Small intestine (tissue), 16 donors: ENCODE measurements at places on chromosomes 1 and 21. TPM values are rescaled to one million over a fixed set of nuclear protein-coding genes. Genes with fewer than 3 reads are reported as not detected.

DUSP12 gene
- 28.9 TPM for polyA plus RNA-seq

LIN28A gene
- not detected for polyA plus RNA-seq

LMX1A gene
- polyA plus RNA-seq: 0.45 TPM

CXADR gene
- 12.5 TPM for polyA plus RNA-seq

KIF21B gene
- polyA plus RNA-seq: 0.89 TPM

GRCh38 chr21:45156459-45156858 is 82.1 kb downstream of the ADARB1 start:
- H3K27me3 ChIP-seq: no peaks in the 10 kb centered on the region
- no peaks in the 10 kb centered on the region for H3K36me3 ChIP-seq
- DNase-seq: no peak
- H3K4me3 ChIP-seq: no peak overlapping the region
- no peaks in the 10 kb centered on the region for H3K4me1 ChIP-seq

DNA sequence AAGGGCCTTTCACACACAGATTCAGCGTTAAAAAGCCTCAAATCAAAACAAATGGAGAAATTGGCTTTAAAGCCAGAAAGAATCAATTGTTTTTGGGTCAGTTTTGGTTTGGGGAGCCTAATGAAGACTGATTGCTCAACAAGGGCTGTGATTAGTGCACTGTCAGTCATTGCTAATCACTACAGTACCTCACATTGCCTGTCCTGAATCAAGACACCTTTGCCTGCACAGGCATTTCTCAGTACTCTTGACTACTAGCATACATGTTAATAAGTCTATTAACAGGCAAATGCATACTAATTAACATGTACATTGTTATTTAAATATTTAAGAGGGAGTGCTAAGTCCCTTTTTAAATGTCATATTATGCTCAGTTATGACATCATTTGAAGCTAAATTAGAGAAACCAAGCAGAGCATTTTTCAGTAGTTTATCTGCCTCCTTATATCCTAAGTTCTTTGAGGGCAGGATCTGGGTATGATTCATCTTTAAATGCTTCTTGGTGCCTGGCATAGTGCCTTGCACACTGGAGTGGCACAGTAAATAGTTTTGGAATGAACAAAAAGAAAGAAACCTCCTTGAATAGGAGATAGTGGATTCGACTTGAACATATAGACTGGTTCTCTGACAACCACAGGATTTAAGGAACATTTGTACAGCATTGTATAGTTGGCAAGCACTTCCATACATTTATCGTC is 25.8 kb upstream of the CCN1 start:
- H3K27me3 ChIP-seq: no peaks in the 10 kb centered on the region
- DNase-seq: no peak
- H3K4me1 ChIP-seq: no peaks in the 10 kb centered on the region

- H3K4me3 ChIP-seq: no peak overlapping the region
- no peak for DNase-seq
- no peaks in the 10 kb centered on the region for H3K36me3 ChIP-seq
- H3K27me3 ChIP-seq: peaks cover 4% of the 10 kb centered on the region
- H3K27ac ChIP-seq: no peak overlapping the region
Measured at GRCh38 chr1:101291562-101292380, 55.0 kb downstream of the S1PR1 start.

DNA sequence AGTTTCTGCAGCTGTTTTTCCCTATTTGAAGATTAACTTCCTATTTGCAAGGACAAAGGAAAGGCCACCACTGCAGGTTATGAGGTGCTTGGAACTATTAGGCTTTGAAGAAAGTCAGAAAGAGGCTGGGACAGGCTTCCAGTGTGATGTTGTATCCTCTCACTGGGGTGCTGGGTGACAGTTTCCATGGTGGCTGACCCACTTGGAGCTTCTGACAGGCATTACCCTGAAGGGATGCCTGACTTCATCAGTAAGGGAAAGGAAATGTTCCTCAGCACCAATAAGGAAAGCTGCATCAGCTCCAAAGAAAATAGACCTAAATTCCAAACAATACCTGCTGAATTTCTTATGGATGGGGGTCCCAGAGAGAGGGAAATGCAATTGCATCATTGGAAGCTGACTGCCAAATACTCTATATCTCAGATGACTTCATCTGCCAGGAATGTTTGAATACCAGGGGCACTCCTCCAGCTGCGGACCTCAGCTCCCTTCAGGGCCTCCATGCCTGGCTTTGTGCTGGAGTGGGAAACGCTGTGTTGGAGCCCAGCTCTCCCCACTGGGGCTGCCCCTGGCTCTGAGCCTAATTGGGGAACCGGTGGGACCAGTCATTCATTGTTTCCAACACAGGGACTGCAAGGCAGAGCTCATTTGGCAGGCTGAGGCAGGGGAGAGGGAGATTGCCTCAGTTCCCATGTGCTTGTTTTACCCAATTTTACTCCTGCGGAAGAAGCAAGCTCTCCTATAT is 76.6 kb downstream of the RGL1 start:
- H3K27ac ChIP-seq: peak overlapping the region; percentile 57
- H3K4me1 ChIP-seq: peaks cover 15% of the 10 kb centered on the region

GRCh38 chr1:150979092-150980056 is 2.7 kb upstream of the ANXA9 start:
- no peak overlapping the region for H3K27ac ChIP-seq
- no peak overlapping the region for H3K4me3 ChIP-seq

DNA sequence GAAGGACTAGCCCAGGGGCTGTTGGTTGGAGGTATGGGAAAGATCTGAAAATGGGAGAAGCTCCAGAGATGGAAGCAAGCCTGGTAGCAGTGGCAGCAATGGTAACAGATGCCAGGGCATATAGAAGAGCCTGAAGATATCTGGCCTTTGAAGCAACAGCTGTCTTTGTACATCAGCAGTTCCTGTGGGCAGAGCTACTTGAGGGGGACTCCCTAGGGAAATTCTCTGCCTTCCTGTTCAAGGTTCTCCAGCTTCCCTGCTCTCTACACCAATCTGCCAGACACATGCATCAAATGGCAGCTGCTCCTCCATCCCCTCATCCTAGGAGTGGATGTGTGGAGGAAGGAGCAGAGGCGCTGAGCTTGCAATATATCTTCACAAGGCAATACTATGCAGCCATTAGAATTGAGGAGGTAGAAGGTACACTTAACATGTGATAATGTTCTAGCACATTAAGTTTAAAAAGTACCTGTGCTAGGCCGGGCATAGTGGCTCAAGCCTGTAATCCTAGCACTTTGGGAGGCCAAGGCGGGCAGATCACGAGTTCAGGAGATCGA is 2.2 kb downstream of the TMEM35B start:
- H3K4me1 ChIP-seq: peaks cover 14% of the 10 kb centered on the region
- no peak overlapping the region for H3K4me3 ChIP-seq
- H3K36me3 ChIP-seq: peaks cover 7% of the 10 kb centered on the region
- no peak for DNase-seq
- no peak overlapping the region for H3K27ac ChIP-seq
- no peaks in the 10 kb centered on the region for H3K27me3 ChIP-seq

GRCh38 chr1:39006726-39007645 is 15.9 kb downstream of the AKIRIN1 start:
- peaks cover 19% of the 10 kb centered on the region for H3K36me3 ChIP-seq
- DNase-seq: no peak
- no peaks in the 10 kb centered on the region for H3K27me3 ChIP-seq

- no peak overlapping the region for H3K27ac ChIP-seq
- no peaks in the 10 kb centered on the region for H3K27me3 ChIP-seq
- no peaks in the 10 kb centered on the region for H3K4me1 ChIP-seq
- no peak for DNase-seq
- H3K36me3 ChIP-seq: no peaks in the 10 kb centered on the region
Measured at GRCh38 chr1:241007668-241008067, 349.3 kb downstream of the RGS7 start.

- no peaks in the 10 kb centered on the region for H3K27me3 ChIP-seq
- H3K36me3 ChIP-seq: no peaks in the 10 kb centered on the region
- H3K4me3 ChIP-seq: no peak overlapping the region
- no peaks in the 10 kb centered on the region for H3K4me1 ChIP-seq
- no peak overlapping the region for H3K27ac ChIP-seq
- no peak for DNase-seq
Measured at GRCh38 chr1:11169202-11169601, 20.0 kb upstream of the ANGPTL7 start.

DNA sequence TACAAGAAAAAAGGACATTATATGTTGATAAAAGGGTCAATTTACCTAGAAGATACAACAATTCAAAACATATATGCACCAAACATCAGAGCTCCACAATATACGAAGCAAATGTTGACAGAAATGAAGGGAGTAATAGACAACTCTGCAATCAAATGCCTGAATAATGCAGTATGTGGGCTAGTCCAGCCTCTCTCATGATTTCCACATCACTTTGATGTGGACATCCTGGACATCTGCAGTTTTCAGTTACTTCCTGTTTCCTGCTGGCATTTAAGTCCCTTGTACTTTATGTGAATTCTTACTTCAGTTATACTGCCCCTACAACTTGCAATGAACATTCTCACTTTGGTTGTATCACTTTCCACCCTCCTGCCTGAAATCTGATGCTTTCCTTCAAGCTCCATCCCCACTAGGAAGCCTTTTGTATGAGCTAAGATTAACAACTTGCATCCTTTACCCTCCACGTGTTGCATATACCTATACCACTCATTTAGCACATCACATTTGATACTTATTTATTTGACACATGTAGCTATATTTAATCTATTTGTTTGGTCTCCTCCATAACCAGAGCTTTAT is 36.7 kb downstream of the DISC1 start:
- no peak overlapping the region for H3K27ac ChIP-seq
- no peak for DNase-seq
- H3K36me3 ChIP-seq: no peaks in the 10 kb centered on the region

DNA sequence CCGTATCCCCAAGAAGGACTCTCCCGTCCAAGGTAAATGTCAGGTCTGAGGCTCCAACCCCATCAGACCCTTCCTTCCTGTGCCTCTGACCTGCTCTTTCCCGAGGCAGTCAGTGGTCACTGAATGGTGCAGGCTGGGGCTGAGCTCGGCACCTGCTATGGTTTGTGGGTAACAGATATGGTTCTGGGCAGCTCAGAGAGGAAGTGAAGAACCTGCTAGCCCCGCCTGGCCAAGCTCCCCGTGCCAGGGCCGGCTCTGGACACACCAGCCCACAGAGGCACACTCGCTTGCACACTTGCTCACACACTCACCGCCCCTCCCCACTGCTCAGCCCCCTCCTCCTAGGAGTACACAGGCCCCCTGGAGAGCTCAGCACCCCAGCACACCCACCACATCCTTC is 16.4 kb downstream of the NCMAP start:
- H3K4me3 ChIP-seq: no peak overlapping the region
- H3K36me3 ChIP-seq: no peaks in the 10 kb centered on the region
- no peak overlapping the region for H3K27ac ChIP-seq
- H3K4me1 ChIP-seq: no peaks in the 10 kb centered on the region

DNA sequence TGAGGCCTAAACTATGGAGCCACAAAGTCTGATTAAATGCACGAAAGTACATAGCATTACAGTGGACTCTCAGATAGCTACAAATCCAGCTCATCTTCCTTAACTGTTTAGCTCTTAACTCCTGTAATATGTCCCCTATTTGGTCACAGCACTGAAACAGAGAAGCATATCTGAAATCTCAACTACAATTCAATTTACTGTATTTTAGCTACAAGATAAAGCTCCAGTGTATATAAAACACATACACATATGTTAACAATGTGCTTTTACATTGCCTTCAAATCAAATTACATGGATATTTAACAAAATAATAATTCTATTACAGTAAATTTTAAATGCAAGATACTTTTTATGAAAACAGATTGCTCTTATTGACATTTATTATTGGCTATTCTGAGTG is 849.3 kb upstream of the PRMT6 start:
- no peaks in the 10 kb centered on the region for H3K27me3 ChIP-seq
- H3K27ac ChIP-seq: no peak overlapping the region
- H3K4me1 ChIP-seq: no peaks in the 10 kb centered on the region
- H3K36me3 ChIP-seq: no peaks in the 10 kb centered on the region

- no peaks in the 10 kb centered on the region for H3K27me3 ChIP-seq
- no peak overlapping the region for H3K4me3 ChIP-seq
- no peaks in the 10 kb centered on the region for H3K36me3 ChIP-seq
- H3K27ac ChIP-seq: no peak overlapping the region
- no peaks in the 10 kb centered on the region for H3K4me1 ChIP-seq
Measured at GRCh38 chr1:214029796-214030195, 42.0 kb downstream of the PROX1 start.

DNA sequence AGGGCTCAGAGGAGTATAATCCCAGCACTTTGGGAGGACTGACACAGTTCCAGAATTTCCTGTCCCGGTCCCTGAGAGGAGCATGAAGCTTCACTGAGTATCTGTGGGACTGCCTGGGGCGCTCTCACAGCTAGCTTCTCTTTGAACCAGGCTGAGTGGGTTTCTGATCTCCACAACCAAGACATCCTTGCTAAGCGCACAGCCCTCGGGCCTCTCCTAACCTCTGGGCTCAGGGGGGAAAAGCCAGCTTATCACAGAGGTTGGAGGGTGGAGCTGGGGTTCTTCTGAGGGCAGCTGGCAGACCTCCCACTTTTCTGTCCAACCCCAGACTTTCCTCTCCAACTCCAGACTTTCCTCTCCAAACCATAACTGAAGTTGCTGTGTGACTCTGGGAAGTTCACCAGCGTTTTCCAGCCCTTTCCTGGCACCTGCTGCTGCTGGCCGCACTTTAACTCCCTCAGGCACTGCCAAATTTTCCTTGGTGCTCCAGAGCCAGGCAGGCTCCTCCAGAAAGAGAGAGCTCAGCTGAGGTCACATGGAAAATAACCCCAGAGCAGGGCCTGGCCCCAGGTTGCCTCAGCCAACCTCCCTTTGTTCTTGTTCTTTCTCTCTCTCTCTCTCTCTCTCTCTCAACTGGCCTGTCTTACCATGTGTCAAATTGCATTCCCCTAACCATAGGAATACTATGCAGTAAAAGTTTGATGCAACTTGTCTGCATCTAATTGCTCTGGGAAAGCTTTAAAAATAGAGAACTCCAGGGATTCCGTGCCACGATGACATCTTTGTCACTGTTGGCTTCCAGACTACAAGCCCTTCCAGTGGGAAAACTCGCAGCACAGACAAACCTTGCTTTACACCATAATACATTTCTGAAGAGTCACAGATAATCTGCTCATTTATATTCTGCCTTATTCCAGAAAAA is 49.5 kb downstream of the OLFML2B start:
- no peaks in the 10 kb centered on the region for H3K27me3 ChIP-seq
- H3K4me1 ChIP-seq: no peaks in the 10 kb centered on the region
- H3K4me3 ChIP-seq: no peak overlapping the region
- H3K27ac ChIP-seq: no peak overlapping the region
- DNase-seq: no peak

DNA sequence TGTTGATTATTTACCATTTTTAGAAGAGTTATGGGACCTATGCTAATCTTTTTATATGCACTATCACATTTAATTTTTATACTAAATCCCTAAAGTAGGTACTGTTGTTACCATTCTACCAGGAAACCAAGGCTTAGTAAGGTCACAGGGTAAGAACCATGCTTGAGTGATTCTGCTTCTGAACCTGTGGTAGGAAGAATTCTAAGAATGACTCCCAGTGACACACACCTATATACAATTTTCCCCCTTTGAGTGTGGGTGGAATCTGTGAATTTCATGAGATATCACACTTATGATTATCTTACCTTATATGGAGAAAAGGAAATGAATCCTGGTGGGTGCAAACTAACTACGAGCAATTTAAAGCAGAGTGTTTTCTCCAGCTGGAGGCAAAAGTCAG is 391.0 kb downstream of the USH2A start:
- H3K27ac ChIP-seq: no peak overlapping the region
- no peak for DNase-seq
- no peak overlapping the region for H3K4me3 ChIP-seq
- H3K27me3 ChIP-seq: no peaks in the 10 kb centered on the region
